ENCODE measurements at places on chromosomes 16 and 17.

GRCh38 chr16:3051494-3051893 lies 5.1 kb downstream of the MMP25 start:
- no peak for DNase-seq

DNA sequence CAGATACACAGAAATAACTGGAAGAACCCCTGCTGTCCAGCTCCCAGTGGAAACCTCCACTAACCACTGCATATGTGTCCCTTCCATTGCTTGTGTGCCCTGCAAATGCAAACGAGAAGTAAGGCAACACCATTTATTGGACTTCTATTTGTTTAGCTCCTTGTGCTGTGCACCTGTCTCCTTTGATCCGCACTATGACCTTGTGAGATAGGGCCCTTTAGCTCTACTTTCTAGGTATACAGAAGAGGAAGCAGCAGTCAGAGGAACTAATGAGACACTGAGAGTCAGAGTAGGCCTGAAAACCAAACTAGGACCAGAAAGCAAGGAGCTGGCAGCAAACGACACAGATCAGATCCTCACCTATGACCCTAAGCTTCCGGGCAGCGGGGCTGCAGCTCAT lies 22.4 kb downstream of the SOX9 start:
- DNase-seq, result no peak

DNA sequence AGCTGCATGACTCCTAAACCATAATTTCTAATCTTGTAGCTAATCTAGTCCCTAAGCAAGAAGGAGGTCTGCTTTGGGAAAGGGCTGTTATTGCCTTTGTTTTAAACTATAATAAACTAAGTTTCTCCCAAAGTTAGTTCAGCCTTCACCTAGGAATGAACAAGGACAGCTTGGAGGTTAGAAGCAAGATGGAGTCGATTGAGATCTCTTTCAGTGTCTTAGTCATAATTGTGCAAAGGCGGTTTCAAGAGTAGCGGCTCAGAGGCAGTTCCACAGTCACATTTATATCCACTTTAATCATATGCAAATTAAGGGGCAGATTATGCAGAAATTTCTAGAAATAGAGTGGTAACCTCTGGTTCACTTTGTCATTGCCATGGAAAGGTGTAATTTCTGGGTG lies 17.4 kb downstream of the DRC7 start:
- no peak for DNase-seq

DNA sequence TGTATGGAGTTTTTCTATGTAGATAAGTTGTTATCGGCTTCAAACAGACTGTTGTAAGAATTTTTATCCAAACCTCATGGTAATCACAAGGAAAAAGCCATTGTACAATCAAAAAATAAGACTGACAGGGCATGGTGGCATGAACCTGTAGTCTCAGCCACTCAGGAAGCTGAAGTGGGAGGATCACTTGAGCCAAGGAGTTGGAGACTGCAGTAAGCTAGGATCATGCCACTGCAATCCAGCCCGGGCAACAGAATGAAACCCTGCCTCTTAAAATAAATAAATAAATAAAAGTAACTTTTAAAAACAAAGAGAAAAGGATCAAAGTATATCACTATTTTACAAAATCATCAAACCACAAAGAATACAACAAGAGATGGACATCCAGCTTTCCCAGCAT lies 14.4 kb downstream of the OR1A1 start:
- no peak for DNase-seq

GRCh38 chr17:79977708-79978547 lies 57.7 kb downstream of the TBC1D16 start:
- no peak for DNase-seq

Data from testis (tissue), 5 donors.